ENCODE measurements at places on chromosomes 5 and 9. TPM values are rescaled to one million over a fixed set of nuclear protein-coding genes. Genes with fewer than 3 reads are reported as not detected.

GRCh38 chr5:135724617-135725016 is 109.8 kb upstream of the SLC25A48 start:
- no peak for DNase-seq
- H3K36me3 ChIP-seq, result no peaks in the 10 kb centered on the region
- H3K27ac ChIP-seq, result no peak overlapping the region
- no peaks in the 10 kb centered on the region for H3K4me1 ChIP-seq
- H3K4me3 ChIP-seq, result no peak overlapping the region

- no peak for DNase-seq
- peaks cover 6% of the 10 kb centered on the region for H3K4me1 ChIP-seq
- no peaks in the 10 kb centered on the region for H3K36me3 ChIP-seq
Observed at GRCh38 chr5:116451066-116451465, 123.6 kb downstream of the SEMA6A start.

- peak; percentile 57 for DNase-seq
- no peaks in the 10 kb centered on the region for H3K27me3 ChIP-seq
Observed at GRCh38 chr9:20242510-20243189, 379.6 kb downstream of the MLLT3 start.

- H3K27me3 ChIP-seq, result no peaks in the 10 kb centered on the region
- H3K4me1 ChIP-seq, result no peaks in the 10 kb centered on the region
- H3K4me3 ChIP-seq, result no peak overlapping the region
- peaks cover 41% of the 10 kb centered on the region for H3K36me3 ChIP-seq
- no peak overlapping the region for H3K27ac ChIP-seq
Observed at GRCh38 chr5:65588694-65589093, 25.6 kb downstream of the PPWD1 start.

DNA sequence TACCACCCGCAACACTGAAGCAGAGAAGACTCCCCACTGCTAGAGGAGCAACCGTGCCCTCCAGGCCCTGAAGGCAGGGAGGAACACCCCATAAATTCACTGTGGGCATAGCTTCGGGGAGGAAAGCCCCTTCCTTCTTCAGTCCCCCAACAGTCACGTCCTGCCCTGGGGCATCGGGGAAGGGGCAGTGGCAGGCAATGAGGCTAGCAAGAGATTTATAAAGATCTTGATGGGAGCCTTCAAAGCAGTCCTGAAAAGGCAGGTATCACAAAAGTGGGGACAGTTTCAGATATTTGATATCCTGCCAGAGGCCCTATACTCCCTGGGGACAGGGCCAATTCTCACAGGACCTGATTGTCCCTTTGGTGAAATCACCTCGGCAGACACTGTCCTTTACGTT is 16.9 kb upstream of the TRIM14 start:
- peaks cover 3% of the 10 kb centered on the region for H3K4me1 ChIP-seq
- no peaks in the 10 kb centered on the region for H3K36me3 ChIP-seq
- H3K4me3 ChIP-seq, result no peak overlapping the region
- DNase-seq, result no peak

- peaks cover 15% of the 10 kb centered on the region for H3K4me1 ChIP-seq
- peaks cover 34% of the 10 kb centered on the region for H3K27me3 ChIP-seq
- DNase-seq, result no peak
- H3K4me3 ChIP-seq, result no peak overlapping the region
- no peaks in the 10 kb centered on the region for H3K36me3 ChIP-seq
Observed at GRCh38 chr5:176132471-176133288, 105.5 kb upstream of the SIMC1 start.

- no peak for DNase-seq
- H3K4me1 ChIP-seq, result no peaks in the 10 kb centered on the region
- no peak overlapping the region for H3K4me3 ChIP-seq
- H3K36me3 ChIP-seq, result no peaks in the 10 kb centered on the region
- no peaks in the 10 kb centered on the region for H3K27me3 ChIP-seq
- H3K27ac ChIP-seq, result no peak overlapping the region
Observed at GRCh38 chr5:161535762-161536161, 10.8 kb downstream of the GABRB2 start.

DNA sequence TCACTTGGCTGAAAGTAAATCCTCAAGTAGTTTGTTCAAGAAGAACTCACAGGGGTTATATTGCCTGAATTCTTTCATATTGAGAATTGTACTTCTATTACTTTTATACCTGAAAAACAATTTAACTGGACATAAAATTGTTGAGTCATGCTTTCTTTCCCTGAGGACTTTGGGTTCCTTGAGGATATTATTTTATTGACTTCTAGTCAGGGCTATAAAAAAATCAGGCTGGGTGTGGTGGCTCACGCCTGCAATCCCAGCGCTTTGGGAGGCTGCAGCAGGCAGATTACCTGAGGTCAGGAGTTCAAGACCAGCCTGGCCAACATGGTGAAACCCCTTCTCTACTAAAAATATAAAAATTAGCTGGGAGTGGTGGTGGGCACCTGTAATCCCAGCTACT is 17.9 kb upstream of the CDC42SE2 start:
- peaks cover 23% of the 10 kb centered on the region for H3K4me1 ChIP-seq
- no peak for DNase-seq
- H3K27ac ChIP-seq, result no peak overlapping the region
- no peak overlapping the region for H3K4me3 ChIP-seq

GRCh38 chr9:88817628-88818027 is 173.6 kb upstream of the S1PR3 start:
- H3K4me1 ChIP-seq, result no peaks in the 10 kb centered on the region
- H3K36me3 ChIP-seq, result no peaks in the 10 kb centered on the region
- no peak overlapping the region for H3K4me3 ChIP-seq
- no peak overlapping the region for H3K27ac ChIP-seq
- H3K27me3 ChIP-seq, result no peaks in the 10 kb centered on the region

Gene PLCXD3
- total RNA-seq, result not detected

Gene PCDHA1
- not detected for total RNA-seq

Gene PCDHA9
- not detected for total RNA-seq

Gene PCDHAC2
- not detected for total RNA-seq
